ENCODE measurements at places on chromosomes 4 and X.

GRCh38 chr4:54255881-54256280 is 26.8 kb downstream of the PDGFRA start:
- DNase-seq: no peak

DNA sequence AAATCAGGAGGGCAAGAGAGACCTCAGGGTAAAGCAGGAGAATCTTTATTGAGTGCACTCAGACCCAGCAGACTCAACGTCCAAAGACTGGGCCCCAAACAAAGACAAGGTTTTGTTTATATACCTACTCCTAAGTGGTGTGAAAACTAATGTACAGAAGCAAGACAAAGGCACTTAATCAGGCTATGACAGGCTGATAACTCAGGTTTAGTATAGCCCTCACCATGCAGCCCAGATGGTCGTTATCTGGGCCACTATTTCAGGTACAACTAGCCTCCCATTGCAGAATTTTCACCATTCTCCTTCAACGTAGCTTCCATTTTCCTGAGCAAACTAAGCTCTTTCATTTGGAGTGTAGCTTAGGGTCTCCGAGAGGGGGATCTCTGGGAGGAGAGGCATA is 36.9 kb downstream of the SULT1E1 start:
- DNase-seq: no peak

DNA sequence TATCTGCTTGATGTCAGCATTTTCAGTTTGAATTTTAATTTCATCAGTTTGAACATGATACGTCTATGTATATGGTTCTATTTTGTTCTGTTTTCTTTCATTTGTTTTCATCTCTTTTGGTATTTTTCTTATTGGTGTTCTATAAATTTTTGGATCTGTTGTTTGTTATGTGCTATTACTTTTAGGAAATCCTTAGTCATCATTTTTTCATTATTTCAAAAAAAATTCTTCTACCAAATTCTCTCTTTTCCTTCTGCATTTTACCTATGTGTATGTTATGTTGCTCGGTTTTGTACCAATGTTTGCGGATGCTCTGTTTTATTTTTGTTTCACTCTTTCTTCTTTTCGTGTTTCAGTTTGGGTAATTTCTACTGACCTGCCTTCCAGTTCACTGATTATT is 32.8 kb downstream of the NPY2R start:
- no peak for DNase-seq

DNA sequence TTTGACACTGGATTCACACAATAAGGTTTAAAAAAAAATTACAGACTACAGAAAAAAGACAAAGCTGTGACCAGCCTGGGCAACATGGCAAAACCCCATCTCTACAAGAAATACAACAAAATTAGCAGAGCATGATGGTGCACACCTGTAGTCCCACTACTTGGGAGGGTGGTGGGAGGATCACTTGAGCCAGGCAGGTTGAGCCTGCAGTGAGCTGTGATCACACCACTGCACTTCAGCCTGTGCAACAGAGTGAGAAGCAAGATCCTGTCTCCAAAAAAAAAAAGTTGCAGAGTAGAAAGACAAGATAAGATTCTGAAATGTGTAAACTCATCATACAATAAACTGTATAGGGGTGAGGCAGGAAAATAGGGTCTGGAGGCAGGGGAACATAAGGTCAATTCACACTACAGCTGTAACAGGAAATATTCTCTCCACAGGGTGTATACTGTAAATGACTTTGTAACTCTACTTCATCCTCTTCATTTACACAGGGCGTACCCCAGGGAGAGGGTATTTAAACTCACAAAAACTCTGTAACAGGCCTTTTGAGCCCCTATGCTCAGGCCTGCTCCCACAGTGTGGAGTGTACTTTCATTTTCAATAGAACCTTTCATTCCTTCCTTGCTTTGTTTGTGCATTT is 112.6 kb upstream of the MAPK10 start:
- DNase-seq: no peak

- no peak for DNase-seq
Measured at GRCh38 chrX:42697544-42697943, 80.4 kb downstream of the PPP1R2C start.

DNA sequence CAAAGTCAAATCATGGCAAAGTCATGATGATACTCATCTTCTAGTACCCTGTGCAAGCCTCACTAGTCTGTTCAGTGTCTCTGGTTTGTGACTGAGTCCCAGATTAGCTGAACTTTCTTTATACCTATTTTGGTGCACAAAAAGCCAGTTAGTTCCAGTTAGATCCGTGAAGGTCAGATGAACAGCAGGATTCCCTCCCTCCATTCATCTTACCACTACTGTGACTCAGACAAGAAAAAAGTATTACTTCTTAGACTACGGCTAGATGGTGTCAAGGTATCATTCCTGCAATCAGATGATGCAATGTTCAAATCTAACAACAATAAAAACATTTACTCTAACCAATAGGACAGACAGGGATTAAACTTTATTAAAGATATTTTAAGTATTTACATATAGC is 30.4 kb downstream of the ARHGEF6 start:
- no peak for DNase-seq

- no peak for DNase-seq
Measured at GRCh38 chr4:18166925-18167324, 145.4 kb upstream of the LCORL start.

DNA sequence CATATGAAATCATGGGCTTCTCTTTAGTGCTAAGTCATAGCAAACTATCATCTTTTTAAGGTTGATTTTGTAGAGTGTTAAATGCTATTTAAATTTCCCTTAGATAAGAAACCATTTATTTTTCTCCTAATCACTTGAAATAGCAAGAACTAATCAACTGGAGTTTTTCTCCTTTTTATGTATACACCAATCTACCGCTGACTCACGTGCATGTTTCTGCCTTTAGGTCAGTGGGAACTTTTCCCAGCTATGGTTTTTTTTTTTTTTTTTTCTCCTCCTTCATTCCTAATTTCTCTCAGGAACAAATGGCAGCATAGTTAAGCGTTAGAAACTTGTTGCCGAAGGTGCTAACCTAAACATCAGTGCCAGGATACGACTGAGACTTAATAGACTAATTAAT is 176.4 kb downstream of the BMPR1B start:
- DNase-seq: no peak
